ENCODE measurements at places on chromosomes 7 and 10.
A peak's percentile ranks its signal among the peaks of the same experiment; 100 is the strongest.

DNA sequence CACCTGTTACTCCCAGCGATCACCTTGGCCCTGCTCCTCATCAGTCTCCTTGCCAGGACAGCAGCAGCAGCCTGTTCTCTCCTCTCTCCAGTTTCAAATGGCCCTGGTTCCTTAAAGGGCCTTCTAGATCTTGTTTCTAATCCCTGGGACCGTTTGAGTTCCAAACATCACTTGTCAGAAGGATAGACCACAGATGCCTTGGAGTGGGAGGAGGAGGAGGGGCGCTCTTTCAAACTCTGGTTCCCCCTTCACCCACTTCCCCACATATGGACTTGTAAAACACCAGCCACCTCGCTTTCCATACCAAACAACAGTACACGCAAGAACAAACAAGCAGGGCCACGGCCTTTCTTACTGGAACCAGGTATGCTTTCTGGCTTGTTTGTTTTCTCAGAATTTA, 104.8 kb downstream of the PLXNA4 start:
- DNase-seq: no peak

DNA sequence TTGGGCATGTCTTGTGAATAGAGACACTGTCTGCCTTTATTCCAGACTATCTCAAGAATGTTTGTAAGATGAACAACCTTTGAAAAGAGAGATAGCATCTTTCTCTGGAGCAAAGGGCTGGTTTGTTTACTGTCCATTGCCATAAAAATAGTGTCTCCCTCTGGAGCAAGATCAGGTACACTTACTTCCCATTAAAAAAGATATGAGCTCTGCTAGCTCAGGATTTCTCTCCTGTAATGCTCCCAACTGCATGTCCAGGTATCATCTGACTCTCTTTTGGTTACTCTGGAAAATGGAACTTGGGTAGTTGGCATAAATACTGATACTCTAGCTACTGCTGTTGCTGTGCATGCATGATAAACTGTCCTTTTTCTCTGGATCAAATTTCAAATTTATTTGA, 381.1 kb downstream of the TFEC start:
- DNase-seq: no peak

GRCh38 chr10:14233566-14233965, 97.2 kb downstream of the FRMD4A start:
- DNase-seq: no peak

DNA sequence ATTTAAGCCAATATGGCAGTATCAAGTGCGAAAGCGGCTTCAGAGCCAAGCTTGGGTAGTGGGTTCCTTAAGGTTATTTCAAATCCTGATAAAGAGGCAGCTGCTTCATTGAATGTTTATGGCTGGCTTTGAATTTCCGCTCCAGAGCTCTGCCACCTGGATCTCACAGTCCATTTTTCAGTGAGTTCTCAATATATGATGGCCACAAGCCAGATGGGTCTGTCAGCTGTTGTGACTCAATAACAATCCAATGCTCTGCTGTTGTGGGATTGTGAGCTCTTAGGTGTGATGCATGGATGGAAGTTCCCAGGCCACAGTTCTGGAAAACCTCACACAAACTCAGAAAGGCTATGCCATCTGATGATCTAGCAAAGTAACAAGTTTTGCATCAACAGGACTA, 743.8 kb upstream of the LRRN3 start:
- peak; percentile 12 for DNase-seq

DNA sequence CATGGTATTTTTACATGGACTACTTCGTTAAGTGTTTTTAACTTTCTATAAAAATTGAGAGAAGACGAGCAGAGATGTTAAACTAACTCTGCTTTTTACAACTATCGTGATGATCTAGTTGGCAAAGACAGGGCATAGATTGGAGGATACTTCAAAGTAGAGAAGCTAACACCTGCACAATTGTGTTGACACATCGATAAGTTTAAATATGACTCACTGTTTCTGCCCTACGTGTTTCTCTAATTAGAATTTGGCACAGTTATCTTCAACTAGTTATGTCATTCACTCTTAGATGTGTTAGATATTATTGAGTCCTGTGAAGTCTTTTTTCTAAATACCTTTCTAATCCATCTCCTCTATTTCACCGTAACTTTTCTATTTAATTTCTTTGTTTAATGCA, 68.5 kb upstream of the FERD3L start:
- no peak for DNase-seq

DNA sequence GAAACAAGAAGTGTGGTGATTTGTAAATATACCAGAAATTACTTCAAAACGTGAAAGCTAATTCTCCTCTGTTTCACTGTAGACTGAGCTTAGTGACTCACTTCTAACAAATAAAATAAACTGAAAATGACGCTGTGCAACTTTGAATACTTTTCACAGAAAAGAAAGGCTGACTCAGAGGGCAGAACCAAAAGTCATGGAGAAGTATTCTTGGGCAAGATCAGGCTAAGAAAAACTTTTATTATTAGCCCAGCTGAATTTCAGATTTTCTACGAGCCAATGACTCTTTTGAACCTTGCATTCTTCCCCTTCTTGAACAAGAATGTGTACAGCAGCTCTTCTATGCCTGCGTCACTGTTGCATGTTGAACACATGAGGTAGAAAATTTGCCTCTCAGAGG, 527.3 kb upstream of the GHITM start:
- DNase-seq: peak; percentile 64

GRCh38 chr10:13984647-13985155, 346.0 kb downstream of the FRMD4A start:
- peak; percentile 74 for DNase-seq

DNA sequence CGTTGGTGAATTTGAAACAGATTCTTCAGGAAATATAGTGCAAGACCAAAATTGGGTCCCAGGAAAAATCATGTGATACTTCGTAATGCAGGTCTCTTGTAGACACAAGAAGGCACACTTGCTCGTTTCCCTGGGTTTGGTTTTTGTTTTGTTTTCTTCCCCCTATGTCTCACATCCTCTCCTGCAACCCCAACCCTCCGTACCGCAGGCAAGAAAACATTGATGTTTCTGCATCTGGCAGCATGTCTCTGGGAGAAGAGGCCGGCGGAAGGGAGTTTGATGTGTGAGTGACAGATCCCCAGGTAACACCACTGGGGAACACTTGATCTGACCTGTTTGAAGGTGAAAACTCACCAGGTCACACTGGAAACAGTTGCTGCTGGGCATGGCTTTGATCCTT, 718.5 kb downstream of the AUTS2 start:
- DNase-seq: peak; percentile 1

DNA sequence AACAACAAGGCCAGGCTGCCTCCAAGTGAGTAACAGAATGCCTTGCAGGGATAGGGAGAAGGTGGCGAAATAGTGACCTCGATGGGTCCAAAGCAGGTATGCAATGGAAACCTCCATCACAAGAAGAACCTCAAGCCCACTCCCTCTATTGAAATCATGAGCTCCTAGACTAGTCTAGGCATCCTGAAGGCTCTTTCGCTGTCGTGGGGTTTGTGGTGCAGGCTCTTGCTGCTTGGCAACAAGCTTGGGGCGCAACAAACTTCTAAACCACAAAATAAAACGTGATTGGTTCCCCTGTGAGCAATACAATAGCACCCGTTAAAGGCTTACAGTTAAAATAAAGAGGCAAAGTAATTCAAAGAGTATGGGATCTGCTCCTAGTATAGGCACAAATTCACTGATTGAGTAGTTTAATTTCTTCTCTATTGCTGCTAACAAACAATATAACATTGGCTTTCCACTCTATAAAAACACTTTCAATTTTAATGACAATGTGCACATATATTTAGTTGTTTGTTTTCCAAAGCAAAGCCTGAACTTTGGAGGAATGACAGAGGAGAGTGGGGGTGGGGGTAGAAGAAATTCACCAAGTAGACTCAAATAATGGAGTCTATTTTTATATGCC, 64.1 kb downstream of the C10orf67 start:
- DNase-seq: no peak

GRCh38 chr10:93417266-93417665, 64.9 kb downstream of the MYOF start:
- DNase-seq: no peak

- DNase-seq: peak; percentile 33
Observed at GRCh38 chr7:136869001-136869961, 829 bp downstream of the CHRM2 start.

DNA sequence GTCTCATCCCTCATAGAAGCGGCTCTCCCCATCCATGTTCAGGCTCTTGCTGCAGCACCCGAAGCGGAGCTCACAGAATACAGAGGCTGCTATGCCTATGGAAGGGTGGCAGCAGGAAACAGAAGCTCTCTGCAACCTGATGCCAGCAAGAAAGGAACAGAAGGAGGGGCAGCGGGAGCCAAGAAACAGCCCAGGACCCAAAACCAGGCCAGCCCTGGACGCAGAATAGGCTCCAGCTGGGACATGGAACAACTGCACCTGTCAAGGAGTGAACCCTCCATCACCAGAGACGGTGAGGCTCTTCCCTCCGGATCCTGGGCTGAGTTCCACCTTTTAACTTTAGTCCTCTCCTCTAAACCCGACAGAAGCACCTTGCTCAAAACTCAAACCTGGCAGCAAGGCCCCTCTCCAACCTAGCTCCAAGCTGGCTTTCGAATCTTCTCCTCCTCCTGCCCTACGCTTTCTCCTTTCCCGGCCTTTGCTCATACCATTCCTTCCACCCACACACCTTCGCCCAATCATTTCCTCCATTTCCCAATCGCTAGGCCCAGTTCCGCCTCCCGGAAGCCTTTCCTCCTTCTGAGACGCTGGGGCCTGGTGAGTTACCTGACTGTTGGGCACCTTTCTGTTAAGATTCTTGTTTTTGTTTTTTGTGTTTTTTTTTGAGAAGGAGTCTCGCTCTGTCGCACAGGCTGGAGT, 122.8 kb upstream of the ZNF92 start:
- no peak for DNase-seq

- DNase-seq: no peak
Observed at GRCh38 chr7:596819-597182, 77.2 kb upstream of the PDGFA start.

DNA sequence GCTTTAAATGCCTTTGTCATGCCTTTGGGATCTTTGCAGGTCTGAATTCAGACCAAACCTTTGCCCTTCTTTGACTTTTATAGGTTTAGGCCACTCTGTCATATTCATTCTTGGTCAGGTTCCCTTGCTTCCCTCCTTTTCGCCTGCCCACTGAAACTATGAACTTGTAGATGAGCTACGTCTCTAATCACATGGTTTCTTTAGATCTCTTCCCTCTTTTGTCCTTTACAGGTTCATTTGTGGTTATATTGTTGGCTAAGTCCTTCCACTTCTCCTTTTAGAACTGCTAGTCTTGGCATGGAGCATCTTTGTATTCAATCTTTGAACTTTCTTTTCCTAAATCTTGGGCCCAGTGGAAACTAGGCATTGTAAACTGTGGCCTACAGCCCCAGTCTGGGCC, 104.0 kb upstream of the ZEB1 start:
- DNase-seq: no peak

DNA sequence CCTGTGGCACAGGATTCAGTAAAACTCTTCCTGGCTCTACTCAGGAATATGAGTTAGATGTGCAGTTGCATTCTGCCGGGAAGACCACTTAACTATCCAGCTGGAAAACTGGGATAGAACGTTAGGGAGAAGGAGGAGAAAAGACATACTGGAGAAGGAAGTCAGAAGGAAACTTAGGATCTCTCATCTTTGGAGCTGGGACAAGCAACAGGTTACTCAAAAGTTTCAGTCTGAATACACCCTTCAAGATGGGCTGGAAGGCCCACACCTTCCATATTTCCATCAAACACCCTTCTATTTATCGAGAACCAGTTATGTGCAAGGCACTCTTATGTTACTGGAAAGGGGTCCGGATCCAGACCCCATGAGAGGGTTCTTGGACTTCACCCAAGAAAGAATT, 440.4 kb upstream of the NRP1 start:
- no peak for DNase-seq

DNA sequence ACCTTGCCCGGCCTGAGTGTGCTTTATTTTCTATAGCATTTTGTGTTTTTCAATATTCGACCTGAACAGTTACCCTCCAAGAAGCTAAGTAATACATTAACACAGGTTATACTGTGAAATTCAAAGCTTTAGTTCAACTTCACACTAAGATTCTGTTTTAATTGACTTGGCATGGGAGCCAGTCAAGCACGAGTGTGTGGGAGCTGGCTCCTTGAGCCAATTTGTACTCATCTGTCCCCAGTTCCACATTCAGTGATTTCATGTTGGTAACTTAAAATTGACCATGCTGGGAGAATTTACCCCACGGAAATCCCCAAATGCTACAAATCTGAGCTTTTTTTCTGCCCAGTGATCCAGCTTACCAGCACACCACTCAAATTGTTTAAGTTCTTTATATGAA, 20.3 kb downstream of the TSPAN12 start:
- no peak for DNase-seq

DNA sequence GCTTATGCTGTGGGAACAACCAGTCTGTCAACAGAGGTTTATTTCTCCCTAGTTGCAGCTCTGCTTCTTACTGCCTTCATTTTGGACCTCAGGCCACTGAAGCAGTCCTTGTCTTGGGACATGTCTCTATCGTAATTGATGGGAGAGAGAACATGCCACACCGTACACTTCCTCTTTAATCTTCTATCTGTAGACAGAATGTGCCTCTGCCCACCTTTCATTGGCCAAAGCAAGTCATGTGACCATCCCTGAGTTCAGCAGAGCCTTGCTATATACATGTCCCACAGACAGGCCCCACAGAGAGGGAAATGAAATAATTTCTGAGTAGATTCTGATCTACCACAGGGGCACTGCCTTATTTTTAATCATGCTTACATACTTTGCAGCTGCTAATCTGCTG, 98.0 kb downstream of the KCND2 start:
- no peak for DNase-seq

Measured in iris pigment epithelial cell (primary cell).